Urinary bladder (tissue), 4 donors: ENCODE measurements at places on chromosomes 3 and 15.

GRCh38 chr15:50117431-50118027 lies 1.5 kb downstream of the ATP8B4 start:
- no peak for DNase-seq

GRCh38 chr3:76011121-76011520 lies 225.8 kb upstream of the ZNF717 start:
- DNase-seq = no peak

DNA sequence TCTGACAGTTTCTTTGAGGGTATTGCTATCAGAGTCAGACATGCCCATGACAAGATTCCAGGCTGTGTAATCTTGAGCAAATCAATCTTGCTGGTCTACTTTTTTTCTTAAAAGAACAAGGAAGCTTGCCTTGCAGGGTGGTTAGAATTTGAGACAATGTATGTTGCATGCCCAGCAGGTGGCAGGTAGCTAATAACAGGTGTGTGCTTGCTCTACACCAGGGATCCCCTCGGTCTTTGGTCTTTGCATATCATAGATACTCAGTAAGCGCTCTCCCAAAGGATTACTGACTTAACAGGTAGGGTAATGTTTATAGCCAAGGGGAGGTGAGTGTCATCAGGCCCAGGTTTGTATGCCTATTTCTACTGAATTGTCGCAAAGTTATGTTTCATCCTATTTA lies 37.3 kb downstream of the CACNA1D start:
- no peak for DNase-seq

GRCh38 chr3:119236756-119237155 lies 3.9 kb downstream of the B4GALT4 start:
- DNase-seq = no peak

DNA sequence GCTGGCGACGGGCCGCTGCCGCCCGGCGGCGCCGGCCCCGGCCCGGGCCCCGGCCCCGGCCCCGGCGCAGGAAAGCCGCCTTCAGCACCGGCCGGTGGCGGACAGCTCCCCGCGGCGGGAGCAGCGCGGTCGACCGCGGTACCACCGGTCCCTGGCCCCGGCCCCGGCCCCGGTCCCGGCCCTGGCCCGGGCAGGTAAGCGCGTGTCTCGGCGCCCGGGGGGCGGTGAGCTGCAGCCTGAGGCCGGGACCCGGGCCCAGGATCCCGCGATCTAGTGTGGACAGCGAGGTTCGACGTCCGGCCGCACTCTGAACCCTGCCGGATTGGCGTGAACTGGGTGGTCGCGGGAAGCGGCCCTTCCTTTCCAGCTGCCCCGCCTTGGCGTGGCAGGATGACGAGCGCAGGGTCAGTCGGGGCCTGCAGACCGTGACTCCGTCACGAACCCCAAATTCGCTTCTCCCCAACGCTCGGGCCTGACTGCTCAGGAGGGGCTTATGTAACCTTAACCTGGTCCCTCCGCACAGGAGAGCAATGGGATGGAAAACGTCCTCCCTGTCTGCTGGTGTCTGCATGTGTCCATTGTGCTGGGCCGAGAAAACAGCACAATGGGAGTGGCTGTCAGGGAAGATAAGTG lies 472 bp downstream of the BSN start:
- DNase-seq = no peak

- DNase-seq = no peak
Observed at GRCh38 chr3:116671151-116671550, 38.4 kb upstream of the TUSC7 start.

- no peak for DNase-seq
Observed at GRCh38 chr3:81651139-81651538, 110.3 kb downstream of the GBE1 start.

GRCh38 chr3:62876064-62876463 lies 848 bp upstream of the CADPS start:
- DNase-seq = peak; percentile 25

DNA sequence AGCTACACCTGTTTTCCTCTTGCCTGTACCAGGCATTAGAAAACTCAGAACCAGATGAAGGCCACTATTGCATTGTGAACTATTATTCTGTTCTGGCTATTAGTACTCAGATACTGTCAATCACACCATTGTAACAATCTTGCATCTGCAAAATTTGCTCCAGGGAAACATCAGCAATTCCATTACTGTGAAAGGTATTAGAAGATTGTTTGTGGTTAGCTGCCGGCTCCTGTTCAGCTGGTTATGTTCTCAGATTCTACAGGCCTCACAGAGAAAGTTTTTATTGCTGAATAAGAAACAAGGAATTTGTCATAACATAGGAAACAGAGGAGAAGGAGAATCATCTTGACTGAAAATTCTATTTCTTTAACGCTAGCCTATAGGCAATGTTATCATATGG lies 179.9 kb downstream of the PLOD2 start:
- DNase-seq = no peak

- DNase-seq = no peak
Observed at GRCh38 chr3:84224262-84224661, 734.5 kb upstream of the CADM2 start.

GRCh38 chr3:149352556-149352955 lies 19.1 kb upstream of the TM4SF18 start:
- DNase-seq = no peak

DNA sequence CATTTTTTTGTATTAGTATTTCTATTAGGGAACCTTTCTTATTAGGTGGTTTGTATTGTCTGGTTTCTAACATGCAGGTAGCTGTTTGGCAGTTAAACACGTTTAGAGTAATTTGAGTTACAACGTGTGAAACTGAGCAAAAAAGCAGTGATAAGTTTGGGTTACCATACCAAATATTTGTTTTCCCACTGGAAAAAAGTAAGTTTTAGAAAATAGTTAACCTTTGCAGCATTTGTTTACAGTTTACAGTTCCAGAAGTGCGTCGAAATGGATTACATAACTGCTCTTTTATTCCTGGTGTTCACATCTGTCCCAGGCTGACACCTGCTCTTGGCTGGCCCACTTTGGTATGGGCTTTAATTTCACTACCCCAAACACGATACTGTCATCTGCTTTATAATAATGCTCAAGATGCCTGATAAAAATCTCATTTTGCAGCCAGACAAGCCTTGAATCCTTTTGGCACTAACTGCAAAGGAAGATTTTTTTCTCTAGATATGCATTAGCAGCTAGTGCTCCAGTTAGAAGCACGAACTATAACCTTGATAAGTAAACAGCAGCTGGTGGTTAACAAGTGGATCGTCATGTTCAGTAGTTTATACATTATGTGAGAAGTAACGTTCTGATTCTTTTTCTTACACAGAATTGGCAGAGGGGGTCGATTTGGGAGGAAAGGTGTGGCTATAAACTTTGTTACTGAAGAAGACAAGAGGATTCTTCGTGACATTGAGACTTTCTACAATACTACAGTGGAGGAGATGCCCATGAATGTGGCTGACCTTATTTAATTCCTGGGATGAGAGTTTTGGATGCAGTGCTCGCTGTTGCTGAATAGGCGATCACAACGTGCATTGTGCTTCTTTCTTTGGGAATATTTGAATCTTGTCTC lies 5.3 kb downstream of the EIF4A2 start:
- no peak for DNase-seq

- DNase-seq = no peak
Observed at GRCh38 chr3:104561324-104561723, 805.4 kb upstream of the ALCAM start.

DNA sequence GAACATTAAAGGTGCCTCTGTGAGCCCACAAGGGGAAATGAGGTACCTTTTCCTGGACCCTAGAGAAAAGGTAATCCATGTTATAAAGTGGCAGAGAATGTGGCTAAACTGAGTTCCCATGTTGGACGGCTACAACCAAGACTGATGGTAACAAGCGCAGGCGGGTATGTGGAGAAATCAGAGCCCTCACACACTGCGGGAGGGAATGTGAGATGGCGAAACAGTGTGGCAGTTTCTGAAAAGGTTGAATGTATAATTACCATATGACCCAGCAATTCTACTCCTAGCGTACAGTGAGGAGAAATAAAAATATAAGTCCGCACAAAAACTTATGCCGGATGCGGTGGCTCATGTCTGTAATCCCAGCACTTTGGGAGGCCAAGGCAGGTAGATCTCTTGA lies 24.1 kb upstream of the SHISA5 start:
- no peak for DNase-seq

GRCh38 chr3:183493296-183494045 lies 62.0 kb downstream of the KLHL6 start:
- no peak for DNase-seq

DNA sequence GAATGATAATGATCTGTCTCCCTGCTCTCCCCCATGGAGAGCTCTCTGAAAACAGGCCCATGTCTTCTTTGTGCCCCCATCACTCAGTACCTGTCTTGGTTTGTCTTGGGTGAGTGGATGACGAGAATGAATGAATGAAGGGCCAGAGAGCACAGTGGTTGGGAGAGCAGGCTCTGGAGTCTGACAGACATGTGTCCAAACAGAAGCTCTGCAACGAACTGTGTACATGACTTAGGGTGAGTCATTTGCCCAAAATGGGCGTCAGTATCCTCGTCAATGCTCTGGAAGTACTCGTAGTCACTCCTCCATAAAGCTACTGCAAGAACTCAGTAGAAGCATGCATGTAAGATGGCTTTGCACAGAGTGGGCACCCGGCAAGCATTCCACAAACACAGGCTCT lies 170.2 kb upstream of the TLE3 start:
- no peak for DNase-seq

- no peak for DNase-seq
Observed at GRCh38 chr15:33190539-33190938, 4.0 kb downstream of the FMN1 start.
